Mammary epithelial cell (primary cell): ENCODE measurements at places on chromosomes 1 and 21. TPM values are rescaled to one million over a fixed set of nuclear protein-coding genes. Genes with fewer than 3 reads are reported as not detected.

PTGS2 gene
- 13.5 TPM for polyA plus RNA-seq

PRXL2B gene
- polyA plus RNA-seq, result 26.3 TPM

DNA sequence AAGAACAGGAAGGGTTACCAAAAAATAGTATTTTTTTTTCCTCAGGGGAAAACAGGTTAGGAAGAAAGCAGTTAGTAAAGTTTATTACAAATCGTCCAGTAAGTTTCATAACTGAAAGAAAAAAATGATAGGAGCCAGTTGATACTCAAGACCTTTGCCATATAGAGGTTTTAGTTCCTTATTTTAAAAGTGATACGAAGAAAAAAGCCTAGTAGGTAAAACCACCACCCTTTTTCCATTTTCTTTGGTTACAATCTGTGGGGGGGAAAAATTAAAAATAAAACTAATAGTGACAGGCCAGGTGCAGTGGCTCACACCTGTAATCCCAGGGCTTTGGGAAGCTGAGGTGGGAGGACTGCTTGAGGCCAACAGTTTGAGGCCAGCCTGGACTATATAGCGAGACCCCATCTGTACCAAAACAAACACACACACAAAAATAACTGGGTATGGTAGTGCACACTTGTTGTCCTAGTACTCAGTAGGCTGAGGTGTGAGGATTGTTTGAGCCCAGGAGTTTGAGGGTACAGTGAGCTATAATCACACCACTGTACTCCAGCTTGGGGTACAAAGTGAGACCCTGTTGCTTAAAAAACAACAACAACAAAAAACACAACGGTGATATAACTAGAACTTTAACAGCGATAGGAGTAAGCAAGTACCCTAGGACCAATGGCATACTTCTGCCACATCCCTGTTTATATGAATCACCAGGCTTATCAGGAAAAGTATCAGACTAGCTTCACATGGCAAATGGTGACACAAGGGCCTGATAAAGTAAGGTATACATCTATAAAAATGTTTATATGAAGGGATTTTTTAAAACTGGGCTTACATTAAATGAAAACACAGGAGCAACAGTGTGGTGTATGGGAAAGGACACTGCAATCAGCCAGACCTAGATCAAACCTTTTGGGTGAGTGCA lies 5.4 kb downstream of the TMEM59 start:
- no peak for DNase-seq

DNA sequence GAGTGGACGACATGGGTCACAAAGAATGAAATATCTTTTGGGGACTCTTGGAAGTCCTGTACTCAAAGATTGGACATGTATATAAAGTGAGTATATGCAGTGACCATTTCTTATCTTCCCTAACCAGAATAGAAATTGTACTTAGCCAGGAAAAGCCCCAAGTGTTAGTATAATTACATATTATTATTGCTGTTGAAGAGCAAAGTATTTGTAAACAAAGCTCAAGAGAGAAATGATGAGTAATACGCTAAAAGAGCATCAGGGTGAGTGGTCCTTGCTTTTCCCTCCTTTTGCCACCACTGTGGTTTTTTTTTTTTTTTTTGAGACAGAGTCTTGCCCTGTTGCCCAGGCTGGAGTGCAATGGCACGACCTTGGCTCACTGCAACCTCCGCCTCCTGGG lies 6.4 kb upstream of the CGN start:
- DNase-seq, result no peak

GRCh38 chr1:205532026-205532898 lies 27.8 kb downstream of the CDK18 start:
- DNase-seq, result no peak
